ENCODE measurements at places on chromosomes 16 and 17.

GRCh38 chr17:33291248-33292200, 1.6 kb downstream of the ASIC2 start:
- no peak for DNase-seq

GRCh38 chr16:50323335-50324011, 45.3 kb downstream of the BRD7 start:
- DNase-seq: no peak

DNA sequence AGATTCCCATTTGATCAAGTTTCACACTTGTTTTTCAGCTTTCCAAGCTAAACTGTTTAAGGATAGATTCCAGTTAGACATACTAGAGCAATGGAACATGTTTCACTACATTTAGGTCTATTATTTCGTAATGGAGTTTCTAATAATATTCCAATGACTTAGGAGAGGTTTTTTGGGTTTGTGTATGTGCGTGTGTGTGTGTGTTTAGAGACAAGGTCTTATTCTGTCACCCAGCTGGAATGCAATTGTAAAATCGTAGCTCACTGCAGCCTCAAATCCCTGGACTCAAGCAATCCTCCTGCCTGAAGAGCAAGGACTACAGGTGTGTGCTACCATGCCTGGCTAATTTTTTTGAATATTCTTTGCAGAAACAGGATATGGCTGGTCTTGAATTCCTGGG, 426.3 kb downstream of the ZFHX3 start:
- no peak for DNase-seq

- DNase-seq: no peak
These were observed 631 bp downstream of the EVI2A start for GRCh38 chr17:31320791-31321190.

GRCh38 chr17:37844158-37844976, 79.8 kb upstream of the TBC1D3K start:
- DNase-seq: no peak

GRCh38 chr16:1557576-1557975, 24.1 kb downstream of the TMEM204 start:
- no peak for DNase-seq

GRCh38 chr17:65229621-65229995, 92.4 kb downstream of the RGS9 start:
- DNase-seq: no peak

- DNase-seq: no peak
These were observed 76.4 kb upstream of the SMIM36 start for GRCh38 chr17:55587608-55588139.

GRCh38 chr17:76000016-76000754, 470 bp upstream of the CDK3 start:
- DNase-seq: peak; percentile 61

- no peak for DNase-seq
These were observed 55.0 kb downstream of the MEAK7 start for GRCh38 chr16:84449156-84450140.

GRCh38 chr16:58337090-58337444, 42.2 kb upstream of the PRSS54 start:
- DNase-seq: no peak

DNA sequence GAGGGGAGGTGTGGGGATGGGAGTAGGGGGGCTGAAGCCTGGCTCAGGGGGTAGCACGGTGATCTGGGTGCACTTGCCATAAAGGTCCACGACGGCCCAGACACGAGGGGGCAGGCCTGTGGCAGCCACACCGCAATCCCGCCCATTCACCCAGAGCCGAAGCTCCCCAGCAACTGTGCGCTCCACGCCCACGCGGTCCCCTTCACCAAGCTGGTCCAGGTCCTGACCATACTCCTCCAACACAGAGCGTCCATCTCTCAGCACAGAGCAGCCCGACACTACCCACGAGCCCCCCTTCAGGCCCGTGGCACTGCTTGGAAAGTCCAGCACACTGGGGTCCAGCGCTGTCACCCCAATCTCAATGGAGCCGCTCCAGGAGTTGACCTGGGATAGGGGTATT, 1.6 kb downstream of the NEURL4 start:
- no peak for DNase-seq

- no peak for DNase-seq
These were observed 139.8 kb downstream of the ENGASE start for GRCh38 chr17:79214459-79214858.

DNA sequence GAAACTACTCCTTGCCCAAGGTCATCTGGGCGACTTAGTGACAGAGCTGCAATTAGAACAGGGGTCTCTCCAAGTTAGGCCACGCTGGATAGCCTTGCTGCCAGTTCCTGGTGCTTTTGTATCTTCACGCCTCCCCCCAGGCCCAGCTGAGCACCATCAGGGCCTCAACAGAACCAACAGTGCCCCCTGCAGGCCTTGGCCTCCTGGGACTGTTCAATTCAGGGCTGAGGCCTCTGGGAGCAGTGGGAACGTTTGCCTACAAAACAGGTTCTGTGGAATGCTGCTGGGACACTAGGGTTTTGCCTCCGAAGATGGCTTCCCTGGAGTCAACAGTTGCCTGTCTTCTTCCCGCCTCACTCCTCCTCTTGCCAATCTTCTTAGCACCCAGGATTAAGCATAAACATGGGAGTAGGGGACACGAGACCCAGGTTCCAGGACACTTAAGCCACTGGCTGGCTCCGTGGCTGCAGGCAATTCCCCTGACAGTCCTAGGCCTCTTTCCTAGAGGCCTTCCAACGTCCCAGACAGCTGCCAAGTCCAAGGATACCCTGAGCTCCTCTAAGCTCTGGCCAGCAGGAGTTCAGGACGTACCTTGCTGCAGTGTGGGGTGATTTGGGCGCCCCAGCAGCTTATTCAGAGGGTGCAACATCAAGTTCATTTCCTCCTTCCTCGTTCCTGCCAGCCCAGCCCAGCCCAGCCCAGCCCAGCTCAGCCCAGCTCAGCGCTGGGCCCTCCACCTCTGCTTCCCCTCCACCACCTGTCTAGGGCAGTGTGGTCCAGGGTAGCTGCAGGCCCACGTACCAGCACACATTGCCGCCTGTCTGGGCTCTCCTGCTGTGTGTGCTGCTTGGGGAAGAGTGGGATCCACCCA, 246.6 kb upstream of the RPL38 start:
- DNase-seq: no peak

DNA sequence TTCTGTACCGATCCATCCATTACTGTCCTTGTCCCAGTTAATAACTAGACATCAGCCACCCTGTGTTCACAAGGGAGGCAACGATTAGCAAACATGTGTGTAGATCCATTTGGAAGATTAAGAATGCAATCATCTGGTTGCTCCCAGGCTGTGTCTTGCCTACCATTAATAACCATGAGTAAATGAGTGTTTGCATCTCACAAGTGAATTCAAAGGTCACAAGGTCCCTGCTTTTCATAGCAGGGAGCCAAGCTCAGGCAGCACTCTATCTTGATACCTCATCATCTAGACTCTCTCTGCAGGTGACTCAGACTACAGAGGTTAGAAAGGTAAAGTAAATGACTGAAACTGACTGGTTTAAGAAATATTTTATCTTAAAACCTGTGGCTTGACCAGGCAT, 25.3 kb downstream of the VWA3A start:
- no peak for DNase-seq

DNA sequence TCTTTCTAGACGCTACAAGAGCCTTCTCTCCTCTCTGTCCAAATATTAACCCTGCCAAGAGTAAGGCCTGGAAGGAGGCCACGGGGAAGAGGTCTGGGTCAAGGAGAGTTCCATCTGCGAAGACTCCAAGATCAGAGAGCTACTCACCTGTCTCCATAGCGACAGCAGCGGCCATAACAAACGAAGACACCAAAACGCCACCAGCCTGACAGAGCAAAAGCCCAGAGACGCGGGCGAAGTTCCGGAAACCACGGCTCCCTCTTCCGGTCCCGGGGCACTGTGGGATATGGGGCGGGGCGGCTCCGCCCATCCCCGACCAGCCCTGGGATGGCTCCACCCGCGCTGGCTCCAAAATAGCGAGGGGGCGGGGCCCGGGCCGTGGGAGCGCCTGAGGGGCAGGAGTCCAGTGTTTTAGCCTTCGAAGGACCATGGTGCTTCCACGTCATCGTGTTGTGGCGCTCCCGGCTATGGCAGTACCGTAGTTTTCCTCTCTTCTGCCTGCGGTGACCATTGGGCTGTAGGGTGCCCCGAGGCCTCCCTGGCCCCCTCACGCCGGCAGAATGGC, at the start of the genes C17orf100 and MED31:
C17orf100 (plus strand) TSS at position 409 of the 565 bp plus-strand sequence; CDS start at position 561, 152 bp downstream.
MED31 (minus strand) TSS at position 252 of the 565 bp plus-strand sequence; CDS start at position 175, 77 bp downstream.
- DNase-seq: peak; percentile 65

GRCh38 chr17:36148559-36149295, 27.7 kb downstream of the TBC1D3B start:
- peak; percentile 37 for DNase-seq

DNA sequence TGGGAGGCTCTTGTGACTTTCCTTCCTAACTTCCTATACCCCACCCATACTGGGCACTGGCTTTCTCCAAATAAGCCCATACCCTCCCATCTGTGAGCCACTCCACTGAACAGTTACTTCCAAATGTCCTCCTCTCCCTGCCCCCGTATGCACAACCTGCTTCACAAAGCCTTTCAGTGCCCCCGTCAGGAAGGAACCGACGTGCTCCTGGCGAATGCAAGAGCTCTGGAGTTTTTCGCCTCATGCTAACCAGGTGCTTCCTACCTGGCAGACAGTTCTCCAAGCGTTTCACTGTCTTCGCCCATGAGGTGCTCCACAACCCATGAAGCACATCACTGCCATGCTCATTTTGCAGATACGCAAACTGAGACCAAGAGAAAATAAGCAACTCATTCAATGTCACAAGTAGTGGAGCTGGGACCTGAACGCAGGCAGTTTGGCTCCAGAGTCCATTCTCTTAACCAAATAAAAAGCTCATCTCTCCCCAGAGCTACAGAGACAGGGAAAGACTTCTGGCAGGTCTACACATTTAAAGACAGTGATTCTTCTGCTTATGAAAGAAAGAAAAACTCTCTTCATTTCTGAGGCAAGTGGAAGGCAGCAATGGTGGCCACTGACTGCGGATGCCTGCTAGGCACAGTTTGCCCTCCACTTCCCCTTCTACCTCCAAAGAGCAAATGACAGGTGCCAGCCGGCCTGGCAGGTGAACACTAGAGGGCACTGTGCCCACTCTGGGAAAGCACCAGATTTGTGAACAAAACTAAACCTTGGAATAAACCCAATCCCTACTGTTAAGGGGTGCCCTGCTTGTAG, 23.8 kb downstream of the SPHK1 start:
- no peak for DNase-seq

GRCh38 chr16:13138528-13138927, 237.1 kb downstream of the SHISA9 start:
- no peak for DNase-seq

GRCh38 chr17:65930140-65930730, 261.7 kb downstream of the CEP112 start:
- DNase-seq: no peak

DNA sequence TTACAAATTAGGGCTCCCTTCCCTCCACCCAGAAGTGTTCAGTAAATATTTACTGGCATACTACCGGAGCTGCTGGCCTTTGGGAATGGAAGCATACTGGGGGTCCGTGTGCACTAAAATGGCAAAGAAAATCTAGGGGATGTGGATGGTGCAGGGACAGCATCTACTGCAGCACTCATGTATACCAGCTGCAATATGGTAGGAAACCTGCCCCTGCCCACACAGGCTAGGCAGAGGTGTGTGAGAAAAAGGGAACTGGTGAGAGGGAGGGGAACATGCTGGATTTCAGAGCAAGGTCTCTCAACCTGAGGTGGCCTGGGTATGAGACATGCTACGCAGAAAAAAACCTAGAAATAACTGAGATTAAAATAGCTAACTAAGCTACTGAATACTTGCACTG, 145.4 kb downstream of the CDH13 start:
- no peak for DNase-seq

DNA sequence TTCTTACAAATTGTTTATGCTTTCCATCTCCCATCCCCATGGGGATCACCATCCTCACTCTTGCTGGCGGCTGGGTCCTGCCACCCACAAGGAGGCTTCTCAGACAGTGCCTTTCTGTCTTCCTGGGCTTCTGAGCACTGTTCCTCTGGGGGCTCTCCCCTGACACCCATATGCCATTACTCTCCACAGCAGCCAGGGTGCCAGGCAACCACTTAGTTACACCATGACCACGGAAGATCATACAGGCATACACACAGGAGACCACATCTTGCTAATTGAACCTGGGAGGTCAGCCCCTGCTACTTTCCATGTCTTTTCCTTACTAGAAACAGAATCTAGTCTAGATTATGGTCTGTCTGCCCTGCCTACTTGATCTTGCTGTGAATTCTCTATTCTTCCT, 27.7 kb upstream of the HS3ST2 start:
- no peak for DNase-seq

- no peak for DNase-seq
These were observed 622 bp downstream of the TOM1L2 start for GRCh38 chr17:17971431-17972125.

DNA sequence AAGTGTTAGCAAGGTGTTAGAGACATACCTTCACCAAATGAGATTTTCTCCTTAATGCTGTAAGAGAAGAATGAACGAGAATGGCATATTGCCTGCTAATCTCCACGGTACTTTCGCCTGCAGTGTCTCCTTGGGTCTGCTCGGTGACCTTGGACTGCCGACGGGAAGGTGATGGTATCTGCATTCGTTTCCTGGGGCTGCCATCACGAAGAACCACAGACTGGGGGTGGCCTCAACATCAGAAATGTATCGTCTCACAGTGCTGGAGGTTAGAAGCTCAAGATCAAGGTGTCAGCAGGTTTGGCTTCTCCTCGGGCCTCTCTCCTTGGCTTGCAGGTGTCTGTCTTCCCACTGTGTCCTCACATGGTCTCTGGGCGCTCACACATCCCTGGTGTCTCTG, 86.3 kb upstream of the TNRC6C start:
- no peak for DNase-seq

DNA sequence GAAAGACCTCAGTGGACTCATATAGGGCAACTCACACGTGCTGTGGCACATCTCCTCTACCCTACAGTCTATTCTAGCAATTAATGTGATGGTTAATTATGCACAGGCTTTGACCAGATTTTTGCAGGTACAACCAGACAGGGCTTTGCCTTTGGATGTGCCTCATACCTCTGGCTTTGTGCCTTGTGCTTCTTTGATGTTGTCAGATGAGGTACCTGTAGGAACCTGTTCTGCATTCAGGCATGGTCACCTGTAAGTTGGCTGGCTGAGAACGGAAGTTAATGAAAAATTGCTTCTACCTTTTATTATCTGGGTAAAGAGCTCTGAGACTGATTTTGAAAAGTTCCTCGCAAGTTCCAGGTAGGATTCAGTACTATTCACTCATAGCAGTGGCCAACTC, 462.9 kb upstream of the ZFHX3 start:
- no peak for DNase-seq

GRCh38 chr17:67542219-67543114, 165.4 kb downstream of the PITPNC1 start:
- DNase-seq: no peak
